Activated naive CD8-positive, alpha-beta T cell treated with anti-CD3 and anti-CD28 coated beads, Interleukin-2, amount 10 ng/mL, durations not matched to agents 7 days and 5 days (primary cell): ENCODE measurements at places on chromosomes 1 and 21. TPM values are rescaled to one million over a fixed set of nuclear protein-coding genes. Genes with fewer than 3 reads are reported as not detected.

LIN28A gene
- total RNA-seq, result not detected

GABPB2 gene
- total RNA-seq, result 34.0 TPM

SVBP gene
- 18.1 TPM for total RNA-seq

CD101 gene
- total RNA-seq, result 0.08 TPM

CADM3 gene
- total RNA-seq, result not detected

FAM177B gene
- not detected for total RNA-seq

HSD17B7 gene
- total RNA-seq, result 31.2 TPM

DHCR24 gene
- total RNA-seq, result 55.9 TPM

ST6GALNAC5 gene
- not detected for total RNA-seq

RNF186 gene
- total RNA-seq, result not detected

TINAGL1 gene
- not detected for total RNA-seq

LDLRAP1 gene
- total RNA-seq, result 79.6 TPM

SYT6 gene
- total RNA-seq, result not detected

F13B gene
- total RNA-seq, result not detected

RALGPS2 gene
- total RNA-seq, result 8.2 TPM

ST6GALNAC3 gene
- 0.48 TPM for total RNA-seq

TRMT1L gene
- total RNA-seq, result 22.9 TPM

TMEM240 gene
- 1.9 TPM for total RNA-seq

MMEL1 gene
- total RNA-seq, result 4.1 TPM

REG4 gene
- 10.3 TPM for total RNA-seq

HFM1 gene
- not detected for total RNA-seq
